ENCODE measurements at places on chromosomes 1 and 21.

GRCh38 chr1:186188736-186189135 lies 186.3 kb downstream of the TPR start:
- DNase-seq = no peak

GRCh38 chr1:174968750-174969244 lies 30.9 kb upstream of the CACYBP start:
- peak; percentile 23 for DNase-seq

DNA sequence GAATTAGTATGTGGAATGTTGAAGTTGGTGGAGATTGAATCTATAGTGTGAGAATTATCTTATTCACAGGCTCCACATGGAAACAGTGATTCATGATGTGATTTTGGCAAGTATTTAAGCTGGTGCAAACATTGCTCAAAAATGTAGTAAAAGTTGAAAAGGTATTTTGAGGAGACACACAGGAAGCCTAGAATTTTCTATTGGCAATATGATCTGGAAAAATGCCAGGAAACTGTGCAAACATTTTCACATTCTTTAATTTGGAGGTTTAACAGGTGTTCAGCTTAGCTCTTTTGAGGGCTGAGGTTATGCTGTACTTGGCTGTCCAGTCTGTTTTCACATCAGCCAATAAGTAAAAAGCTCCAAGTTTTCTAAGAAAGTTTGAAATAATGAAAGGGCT lies 327.3 kb downstream of the RWDD3 start:
- DNase-seq = no peak

DNA sequence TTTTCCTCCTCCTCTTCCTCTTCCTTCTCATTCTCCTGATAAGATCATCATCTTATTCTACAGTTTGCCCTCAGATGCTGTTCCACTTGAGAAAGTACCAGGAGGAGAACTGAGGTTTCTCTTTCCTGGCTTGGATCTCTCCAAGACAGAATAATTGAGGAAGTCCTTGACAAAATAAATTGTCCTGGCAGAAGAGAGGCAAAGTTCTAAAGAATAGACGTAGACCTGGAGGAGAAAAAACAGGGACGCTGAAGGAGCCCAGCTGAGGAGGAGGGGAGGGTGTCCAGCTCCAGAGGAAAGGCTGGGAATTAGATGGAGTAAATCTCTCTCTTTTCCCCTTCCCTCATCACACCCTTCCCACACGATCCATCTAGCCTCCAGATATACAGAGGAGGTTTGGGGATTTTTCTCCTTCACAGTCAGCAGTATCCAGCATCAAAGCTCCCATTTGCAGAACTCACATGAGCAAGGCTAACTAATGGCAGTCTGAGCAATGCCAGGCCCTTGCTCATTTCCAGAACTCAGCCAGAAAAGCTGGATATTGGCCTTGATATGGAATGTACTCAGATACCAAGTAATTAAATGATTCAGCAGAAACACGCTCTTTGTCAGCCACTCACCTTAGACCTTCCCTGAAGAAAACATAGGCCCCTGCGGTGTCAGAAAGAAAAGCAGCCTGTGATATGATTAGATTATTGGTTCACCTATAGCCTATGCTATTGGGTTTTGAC lies 5.1 kb upstream of the GNG12 start:
- no peak for DNase-seq

- DNase-seq = no peak
Observed at GRCh38 chr21:16532840-16533239, 803.1 kb downstream of the USP25 start.

- DNase-seq = no peak
Observed at GRCh38 chr1:196873385-196873784, 14.5 kb upstream of the CFHR4 start.

GRCh38 chr1:156123356-156124196 lies 9.1 kb downstream of the LMNA start:
- no peak for DNase-seq

DNA sequence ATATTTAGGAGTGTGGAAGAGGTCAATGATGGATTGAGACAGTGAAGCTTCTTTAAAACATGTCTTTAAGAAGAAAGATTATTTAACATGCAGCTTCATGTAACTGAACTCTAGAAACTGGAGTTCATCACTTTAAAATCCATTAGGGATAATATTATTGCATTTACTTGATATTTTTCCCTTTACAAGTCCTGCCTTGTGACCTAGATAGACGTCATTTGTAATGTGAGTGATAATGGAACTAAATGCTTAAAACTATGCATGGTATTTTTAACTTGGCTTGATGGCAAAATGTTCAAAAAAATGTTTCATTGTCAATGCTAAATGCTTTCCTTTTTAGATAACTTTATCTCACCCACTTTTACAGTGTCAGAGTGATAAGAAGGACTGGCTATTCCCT lies 723.7 kb downstream of the RWDD3 start:
- no peak for DNase-seq

- no peak for DNase-seq
Observed at GRCh38 chr1:93816970-93817678, 61.9 kb downstream of the DNTTIP2 start.

- no peak for DNase-seq
Observed at GRCh38 chr1:56256153-56257000, 323.0 kb downstream of the PLPP3 start.

DNA sequence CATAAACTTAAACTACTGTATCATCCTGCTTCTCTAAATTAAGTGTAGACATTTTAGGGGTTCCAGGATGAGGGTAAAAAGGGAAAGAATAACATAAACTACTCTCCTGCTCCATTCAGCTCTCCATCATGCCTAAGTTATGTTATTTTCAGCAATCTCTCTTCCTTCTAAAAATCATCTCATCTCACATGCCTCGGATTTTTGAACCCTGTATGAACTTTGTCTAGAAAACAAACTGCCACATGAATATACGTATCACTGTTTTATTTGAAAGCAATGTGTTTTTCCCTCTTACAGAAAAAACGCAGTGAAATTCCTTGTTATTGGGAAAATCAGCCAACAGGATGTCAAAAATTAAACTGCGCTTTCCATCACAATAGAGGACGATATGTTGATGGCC lies 32.6 kb downstream of the ZBED6 start:
- DNase-seq = no peak

- no peak for DNase-seq
Observed at GRCh38 chr1:201914456-201915235, 25.9 kb downstream of the SHISA4 start.

DNA sequence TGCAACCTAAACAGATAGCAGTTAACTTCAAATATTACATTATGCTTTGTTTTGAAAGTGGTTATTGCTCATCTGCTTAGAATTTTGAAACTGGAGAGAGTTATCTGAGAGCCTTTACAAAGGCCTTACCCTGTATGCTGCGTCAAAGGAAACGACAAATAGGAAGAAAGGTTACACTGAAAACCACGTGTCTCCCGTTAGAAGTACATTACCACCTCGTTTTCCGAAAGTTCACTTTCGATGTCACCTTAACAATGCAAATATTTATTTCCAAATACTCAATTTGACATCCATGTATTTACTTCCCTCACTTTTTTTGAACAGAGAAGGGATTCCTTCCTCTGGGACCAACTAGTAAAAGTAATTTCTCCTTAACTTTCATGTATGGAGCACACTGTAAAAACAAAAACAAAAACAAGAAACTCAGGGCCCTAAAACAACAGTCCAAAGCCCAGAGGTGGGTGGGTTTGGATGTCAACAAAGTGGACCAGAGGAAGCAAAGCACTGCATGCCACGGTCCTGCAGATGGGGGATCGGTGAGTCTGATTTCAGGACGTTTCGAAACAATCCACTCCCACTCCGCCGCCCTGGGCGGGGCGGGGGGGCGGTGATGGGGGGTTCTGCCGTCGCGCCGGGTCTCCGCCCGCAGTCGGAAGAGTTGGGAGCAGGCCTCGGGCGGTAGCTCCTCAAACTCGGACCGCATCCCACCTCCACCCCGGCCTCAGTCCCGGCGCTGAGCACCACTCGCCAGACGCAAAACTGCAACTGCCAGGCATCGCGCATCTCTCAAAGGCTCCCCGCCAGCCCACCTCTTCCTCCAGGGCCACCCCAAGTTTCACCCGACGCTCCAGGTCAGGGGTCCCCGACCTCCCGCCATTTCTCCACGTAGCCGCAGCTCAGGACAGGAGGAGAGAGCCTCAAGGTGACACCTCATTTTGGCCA lies 841 bp downstream of the ADSS2 start:
- DNase-seq = peak; percentile 39

GRCh38 chr21:41142051-41142795 lies 25.7 kb upstream of the BACE2 start:
- DNase-seq = no peak

GRCh38 chr1:109185990-109186732 lies 27.6 kb upstream of the SARS1 start:
- no peak for DNase-seq

- DNase-seq = no peak
Observed at GRCh38 chr1:117569856-117570255, 36.0 kb upstream of the TENT5C start.

- DNase-seq = no peak
Observed at GRCh38 chr1:92804721-92805201, 19.9 kb upstream of the EVI5 start.

GRCh38 chr21:46142582-46143473 lies 12.6 kb downstream of the FTCD start:
- no peak for DNase-seq

DNA sequence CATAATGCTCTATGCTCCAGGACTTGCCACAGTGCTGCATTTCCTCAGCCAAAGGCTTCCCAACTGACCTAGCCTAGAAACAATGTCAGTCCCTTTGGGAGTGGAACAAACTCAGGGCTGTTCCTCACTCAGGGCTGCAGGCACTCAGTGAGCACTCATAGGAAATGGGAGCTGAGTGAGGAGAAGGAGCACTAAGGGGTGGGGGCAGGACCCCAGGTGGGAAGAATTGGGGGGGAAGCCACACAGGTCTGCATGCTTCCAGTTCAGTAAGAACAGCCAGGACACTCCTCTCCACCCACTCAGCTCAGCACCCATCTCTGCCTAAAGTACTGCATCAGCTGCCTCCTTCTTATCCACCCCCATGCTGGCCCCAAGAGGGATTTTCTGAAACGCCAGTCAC lies 7.3 kb upstream of the SLC5A9 start:
- no peak for DNase-seq

GRCh38 chr21:44513389-44514217 lies 26.4 kb downstream of the KRTAP10-1 start:
- DNase-seq = no peak

DNA sequence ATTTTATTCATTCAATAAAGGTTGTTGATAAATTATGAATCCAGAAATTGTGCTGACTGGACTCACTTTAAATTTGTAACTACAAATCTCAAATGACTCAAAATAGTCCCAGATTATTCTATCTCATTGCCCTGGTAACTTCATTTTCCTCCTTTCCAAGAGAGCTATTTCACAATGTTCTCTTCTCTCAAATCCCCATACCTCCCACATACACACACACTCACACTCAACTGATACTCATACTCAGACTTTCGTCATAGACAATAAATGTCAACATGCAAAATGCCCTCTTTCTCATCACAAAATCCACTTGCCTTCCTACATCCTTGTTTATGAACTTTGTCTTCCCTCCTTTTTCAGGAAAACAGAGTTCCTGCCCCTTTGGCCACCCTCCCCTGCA lies 33.3 kb downstream of the EXTL2 start:
- no peak for DNase-seq

- no peak for DNase-seq
Observed at GRCh38 chr1:88134983-88135921, 548.8 kb upstream of the PKN2 start.

DNA sequence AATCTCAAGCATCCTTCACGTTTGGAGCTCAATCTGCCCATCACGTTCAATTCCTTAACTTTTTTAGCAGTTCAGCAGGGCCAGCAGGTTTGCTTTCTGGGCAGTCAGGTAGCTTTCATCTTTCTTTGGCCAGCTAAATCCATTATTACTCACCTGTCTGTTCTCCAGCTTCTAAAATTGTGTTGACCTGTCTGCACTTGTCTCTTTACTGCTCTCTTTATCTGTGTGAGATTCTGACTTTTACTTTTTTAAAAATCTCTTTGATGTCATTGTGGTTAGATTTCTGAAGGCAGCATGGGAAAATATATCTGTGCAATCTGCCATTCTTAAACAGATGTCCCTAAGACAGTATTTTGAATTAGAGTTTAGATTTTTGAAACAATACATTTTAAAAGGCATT lies 24.9 kb upstream of the CYYR1 start:
- DNase-seq = no peak

GRCh38 chr21:29233611-29234540 lies 64.8 kb upstream of the BACH1 start:
- DNase-seq = no peak

GRCh38 chr1:70977575-70977974 lies 70.0 kb downstream of the PTGER3 start:
- no peak for DNase-seq

GRCh38 chr1:9823693-9823942 lies 147 bp downstream of the CLSTN1 start:
- DNase-seq = no peak

GRCh38 chr1:230861970-230862595 lies 6.2 kb downstream of the C1orf198 start:
- no peak for DNase-seq

GRCh38 chr1:204928671-204929486 lies 58.2 kb downstream of the NFASC start:
- no peak for DNase-seq

DNA sequence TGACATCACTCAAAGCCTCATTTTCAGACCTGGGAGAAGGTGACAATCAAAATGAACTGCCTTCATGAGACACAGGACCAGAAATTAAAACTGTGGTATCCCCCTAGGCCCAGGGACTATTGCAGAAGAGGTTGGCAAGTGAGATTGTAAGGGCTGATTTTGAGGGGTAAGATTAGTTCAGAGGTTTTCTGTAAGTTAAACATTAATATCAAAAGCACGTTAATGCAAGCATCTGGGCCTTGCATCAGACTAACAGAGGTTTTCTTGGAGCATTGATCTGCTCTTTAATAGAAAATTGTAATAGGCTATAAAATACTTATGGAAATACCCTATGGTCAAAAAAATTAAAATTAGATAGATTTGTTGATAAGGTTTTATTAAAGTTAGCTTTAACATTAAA lies 14.6 kb upstream of the GBP4 start:
- DNase-seq = no peak

GRCh38 chr1:247211339-247211738 lies 39.5 kb upstream of the ZNF124 start:
- DNase-seq = no peak

GRCh38 chr1:175656416-175656815 lies 87.0 kb downstream of the TNR start:
- DNase-seq = no peak

GRCh38 chr1:164651351-164651951 lies 92.5 kb downstream of the PBX1 start:
- DNase-seq = no peak

GRCh38 chr21:44286086-44286715 lies 525 bp downstream of the AIRE start:
- DNase-seq = no peak

DNA sequence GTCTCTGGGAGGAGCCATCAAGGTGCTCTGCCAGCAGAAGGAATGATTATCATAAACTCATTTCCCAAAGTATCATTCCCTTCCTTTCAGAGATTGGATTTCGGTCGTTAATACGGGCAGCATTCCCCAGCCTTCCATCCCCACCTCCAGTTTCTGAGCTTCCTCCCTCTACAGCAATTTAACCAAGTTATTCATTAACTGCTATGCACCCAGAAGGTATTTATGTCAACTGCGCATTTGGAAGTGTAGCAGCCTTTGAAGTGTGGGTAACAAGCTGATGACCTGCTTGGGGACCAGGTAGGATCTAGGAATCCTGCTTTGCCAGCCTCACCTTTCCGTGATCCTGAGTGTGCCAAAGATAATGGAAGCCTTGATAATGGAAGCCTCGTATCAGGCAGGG lies 172.4 kb upstream of the IGSF21 start:
- no peak for DNase-seq

- no peak for DNase-seq
Observed at GRCh38 chr1:88697503-88697902, 13.4 kb downstream of the PKN2 start.

GRCh38 chr1:17109892-17110554 lies 9.2 kb downstream of the PADI2 start:
- no peak for DNase-seq

Measured in T follicular helper cell (primary cell).